ENCODE measurements at places on chromosomes 5 and 9. TPM values are rescaled to one million over a fixed set of nuclear protein-coding genes. Genes with fewer than 3 reads are reported as not detected.

The EIF4EBP3 gene
- total RNA-seq: 2.3 TPM

The NTNG2 gene
- 3.1 TPM for total RNA-seq

The HIGD2A gene
- 266 TPM for total RNA-seq

The PCDHGC4 gene
- total RNA-seq: not detected

The FOXD4L6 gene
- total RNA-seq: not detected

The CENPK gene
- 28.5 TPM for total RNA-seq

The KCNT1 gene
- total RNA-seq: not detected

The SPATA31A3 gene
- not detected for total RNA-seq

The IRX2 gene
- 2.1 TPM for total RNA-seq

The FOXD1 gene
- 12.2 TPM for total RNA-seq

Measured in A549 treated with Mapracorat at 1 μM for 4 hours (cell line).